Stimulated activated CD4-positive, alpha-beta T cell treated with anti-CD3 and anti-CD28 coated beads, Interleukin-1b, Interleukin-23, amount 100 ng/mL, for 1 hour (primary cell): ENCODE measurements at places on chromosomes 3 and 15.

DNA sequence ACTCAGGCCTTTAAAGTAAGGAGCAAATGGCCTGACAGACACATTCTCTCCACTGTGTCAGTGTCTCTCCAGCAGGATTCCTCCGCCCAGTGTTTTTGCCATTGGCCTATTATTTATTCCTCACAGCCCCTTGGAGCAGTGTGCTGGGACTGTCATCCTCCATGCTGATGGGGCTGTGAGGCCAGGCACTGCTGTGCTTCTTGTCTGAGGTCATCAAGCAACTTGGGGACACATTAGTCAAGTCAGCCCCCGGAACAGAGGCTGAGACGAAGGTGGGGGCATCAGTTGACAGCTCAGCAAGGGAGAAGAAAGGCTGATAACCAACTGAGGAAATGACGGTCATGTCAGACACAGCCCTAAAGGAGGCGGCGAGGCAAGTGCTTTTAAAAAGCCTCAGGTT is 67.4 kb downstream of the XXYLT1 start:
- DNase-seq = no peak

GRCh38 chr3:64195789-64196188 is 29.5 kb downstream of the PRICKLE2 start:
- DNase-seq = no peak

DNA sequence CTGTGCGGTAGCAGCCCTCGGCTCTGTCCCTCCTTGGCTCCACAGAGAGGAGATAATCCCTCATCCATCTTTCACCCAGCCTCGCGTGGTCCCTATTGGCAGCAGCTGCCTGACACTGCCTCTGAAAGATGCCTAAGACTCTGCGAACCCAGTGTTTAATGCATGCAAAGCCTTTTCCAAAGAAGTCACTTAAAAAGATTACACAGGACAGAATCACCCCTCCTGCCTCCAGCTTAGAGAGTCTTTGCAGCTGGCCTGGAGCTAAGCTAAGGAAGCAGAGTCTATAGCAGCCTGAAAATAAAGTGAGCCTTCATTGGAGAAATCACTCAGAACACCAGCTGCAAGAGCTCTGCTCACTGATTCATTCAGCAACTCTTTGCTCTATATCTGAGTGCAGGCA is 247.2 kb downstream of the SHQ1 start:
- DNase-seq = no peak

DNA sequence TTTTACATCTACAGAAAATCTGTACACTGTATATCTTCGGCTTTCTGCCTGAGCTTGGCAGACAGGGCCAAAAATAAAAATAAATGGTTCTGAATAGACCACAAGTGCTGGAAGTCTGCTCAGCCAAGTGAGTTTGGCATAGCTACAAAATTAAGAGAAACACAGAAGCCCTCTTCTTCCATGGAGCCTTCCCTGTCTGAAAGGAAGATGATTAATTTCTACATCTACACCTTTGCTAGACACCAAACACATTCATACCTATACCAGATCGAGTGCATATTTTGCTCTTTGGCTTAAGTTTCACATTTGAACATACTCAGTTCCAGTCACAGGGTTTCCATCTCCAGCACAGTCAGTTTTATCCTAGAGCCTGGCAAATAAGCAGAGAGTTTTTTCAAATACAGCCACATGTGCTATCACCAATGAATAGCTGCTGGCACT is 224.6 kb downstream of the GREM1 start:
- no peak for DNase-seq

- DNase-seq = no peak
Measured at GRCh38 chr3:126547721-126548120, 11.0 kb downstream of the C3orf22 start.

DNA sequence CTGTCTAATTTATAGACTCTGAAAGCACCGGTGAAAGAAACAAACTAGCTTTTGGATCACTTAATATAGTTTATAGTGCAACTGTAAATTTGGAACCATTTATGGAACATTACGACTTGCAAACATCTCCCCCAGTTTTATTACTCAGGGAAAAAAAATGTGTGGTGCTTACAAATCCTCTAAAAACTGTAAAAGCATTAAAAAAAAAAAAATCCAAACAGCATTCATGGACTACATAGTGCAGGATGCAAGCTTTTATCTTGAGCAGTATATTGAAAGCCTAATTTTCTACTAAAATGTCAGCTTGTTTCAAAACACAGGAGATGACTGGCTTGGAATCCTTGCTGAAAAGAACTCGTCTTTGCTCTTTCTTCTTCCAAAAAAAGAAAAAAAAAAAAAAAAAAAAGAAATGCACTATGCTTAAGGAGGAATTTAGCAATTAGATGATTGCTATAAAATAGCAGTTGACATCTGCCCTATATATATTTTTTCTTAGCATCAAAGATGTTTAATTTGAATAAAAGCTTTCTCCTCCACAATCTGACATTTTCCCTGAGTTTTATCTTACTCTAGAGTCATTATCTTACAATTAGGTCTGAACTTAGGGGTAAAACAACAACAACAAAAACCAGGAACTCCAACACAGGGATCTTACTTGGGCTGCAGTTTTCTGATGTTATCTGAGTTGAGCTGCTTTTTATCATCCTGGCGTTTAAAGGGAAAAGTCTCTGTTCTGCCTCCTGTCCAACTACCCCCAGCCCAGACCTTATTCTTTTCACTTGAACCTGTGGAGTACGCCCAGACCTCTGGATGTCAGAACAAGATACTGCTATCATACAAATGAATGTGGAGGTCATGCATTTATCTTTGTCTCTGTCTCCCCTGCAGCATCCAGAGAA is 62.6 kb upstream of the PDZRN3 start:
- DNase-seq = no peak

GRCh38 chr15:85800478-85801123 is 5.9 kb upstream of the KLHL25 start:
- no peak for DNase-seq

- DNase-seq = no peak
Measured at GRCh38 chr15:40111888-40112287, 3.2 kb upstream of the BMF start.

DNA sequence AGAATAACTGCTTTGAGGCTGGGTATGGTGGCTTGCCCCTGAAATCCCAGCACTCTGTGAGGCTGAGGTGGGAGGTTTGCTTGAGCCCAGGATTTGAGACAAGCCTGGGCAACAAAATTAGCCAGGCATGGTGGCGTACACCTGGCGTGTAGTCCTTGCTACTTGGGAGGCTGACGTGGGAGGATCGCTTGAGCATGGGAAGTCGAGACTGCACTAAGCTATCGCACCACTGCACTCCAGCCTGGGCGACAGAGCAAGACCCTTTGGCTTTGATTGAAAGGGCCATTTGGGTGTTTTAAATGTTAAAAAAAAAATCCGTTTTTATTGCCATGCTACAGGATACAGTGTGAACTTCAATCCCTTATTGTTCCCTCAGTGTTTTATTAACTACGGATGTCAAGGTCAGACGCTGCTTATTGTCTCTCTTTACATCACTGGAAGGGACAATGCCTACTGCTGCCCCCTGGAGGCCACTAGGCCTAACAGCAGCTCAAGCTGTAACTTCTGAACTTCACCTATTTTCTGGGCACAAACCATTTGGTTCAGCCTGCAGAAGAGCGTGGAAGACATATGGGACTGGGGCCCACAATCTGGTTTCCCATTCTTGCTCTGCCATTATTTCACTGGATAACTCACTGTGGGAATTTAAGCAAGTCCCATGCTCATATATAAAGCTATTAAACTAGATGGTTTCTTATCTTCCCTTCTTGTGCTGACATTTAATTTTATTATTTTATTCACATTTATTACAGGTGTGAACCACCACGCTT is 15.3 kb upstream of the IREB2 start:
- peak; percentile 25 for DNase-seq

GRCh38 chr3:38507120-38507519 is 11.0 kb downstream of the EXOG start:
- no peak for DNase-seq

DNA sequence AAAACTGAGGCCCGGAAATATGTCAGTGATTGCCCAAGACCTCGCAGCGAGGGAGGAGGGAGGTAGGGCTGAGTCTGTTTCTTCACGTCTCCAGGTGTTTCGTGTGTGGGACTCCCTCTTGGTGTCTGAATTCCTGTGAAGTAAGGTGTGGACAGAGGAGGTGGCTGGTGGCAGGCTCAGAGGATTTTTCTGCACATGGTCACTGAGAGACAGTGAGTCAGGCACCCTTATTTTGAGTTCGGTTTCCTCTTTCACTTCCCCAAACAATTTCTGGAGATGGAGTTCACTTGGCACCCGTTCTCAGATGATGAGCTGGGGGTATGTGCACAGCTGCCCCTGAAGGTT is 46.3 kb upstream of the VPS8 start:
- DNase-seq = no peak
